CD4-positive, alpha-beta T cell treated with Interferon alpha-2 for 1 hour (primary cell): ENCODE measurements at places on chromosomes 1 and 21.

DNA sequence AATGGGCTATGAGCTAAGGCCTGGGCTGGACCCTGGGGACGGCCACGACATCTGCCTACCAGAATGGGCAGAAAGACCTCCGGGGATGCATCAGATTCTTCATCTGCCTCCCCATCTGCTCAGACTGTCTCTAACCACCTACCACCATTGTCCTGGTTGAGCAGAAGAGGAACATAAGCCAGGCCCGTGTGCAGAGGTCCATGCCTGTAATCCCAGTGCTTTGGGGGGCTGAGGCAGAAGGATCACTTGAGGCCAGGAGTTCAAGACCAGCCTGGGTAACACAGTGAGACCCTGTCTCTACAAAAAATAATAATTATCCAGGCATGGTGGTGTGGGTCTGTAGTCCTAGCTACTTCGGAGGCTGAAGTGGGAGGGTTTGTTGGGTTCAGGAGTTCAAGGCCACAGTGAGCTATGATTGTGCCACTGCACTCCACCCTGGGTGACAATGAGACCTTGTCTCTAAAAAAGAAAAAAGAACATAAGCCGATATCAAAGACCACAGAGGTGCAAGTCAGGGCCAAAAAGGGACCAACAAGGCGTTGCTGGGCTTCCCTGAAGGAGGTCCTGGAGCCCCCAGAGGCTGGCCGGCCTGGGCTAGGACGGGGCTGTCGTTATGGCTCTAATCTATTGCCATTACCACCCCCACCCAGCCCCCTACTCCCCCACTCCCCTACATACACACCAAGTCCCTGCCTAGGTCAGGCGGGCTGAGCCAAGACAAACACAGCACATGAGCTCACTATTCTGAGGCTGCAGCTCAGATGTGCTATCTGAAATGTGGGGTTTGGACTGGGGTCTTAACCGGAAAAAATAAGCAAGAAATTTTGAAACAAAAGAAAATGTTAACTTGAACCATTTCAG is 239.2 kb upstream of the RAB4A start:
- no peak for DNase-seq

GRCh38 chr1:225915538-225915991 is 8.5 kb downstream of the PYCR2 start:
- DNase-seq, result no peak

DNA sequence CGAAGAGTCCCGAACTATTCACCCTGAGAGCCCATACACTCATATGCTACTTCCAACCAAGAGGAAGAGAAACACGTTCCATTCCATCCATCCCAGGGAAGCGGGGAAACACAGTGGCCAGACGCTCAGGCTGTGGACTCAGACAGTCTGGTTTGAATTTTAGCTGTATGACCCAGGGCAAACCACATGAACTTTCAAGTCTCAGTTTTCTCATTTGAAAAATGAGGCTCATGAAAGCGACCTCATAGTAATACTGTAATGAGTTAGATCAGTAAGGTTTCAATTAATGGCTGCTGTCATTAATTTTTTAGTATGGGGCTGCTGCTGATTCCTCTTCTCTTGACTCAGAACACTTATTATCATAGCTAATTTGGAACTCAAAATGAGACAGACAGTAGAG is 1.5 kb downstream of the FCRL4 start:
- DNase-seq, result no peak

DNA sequence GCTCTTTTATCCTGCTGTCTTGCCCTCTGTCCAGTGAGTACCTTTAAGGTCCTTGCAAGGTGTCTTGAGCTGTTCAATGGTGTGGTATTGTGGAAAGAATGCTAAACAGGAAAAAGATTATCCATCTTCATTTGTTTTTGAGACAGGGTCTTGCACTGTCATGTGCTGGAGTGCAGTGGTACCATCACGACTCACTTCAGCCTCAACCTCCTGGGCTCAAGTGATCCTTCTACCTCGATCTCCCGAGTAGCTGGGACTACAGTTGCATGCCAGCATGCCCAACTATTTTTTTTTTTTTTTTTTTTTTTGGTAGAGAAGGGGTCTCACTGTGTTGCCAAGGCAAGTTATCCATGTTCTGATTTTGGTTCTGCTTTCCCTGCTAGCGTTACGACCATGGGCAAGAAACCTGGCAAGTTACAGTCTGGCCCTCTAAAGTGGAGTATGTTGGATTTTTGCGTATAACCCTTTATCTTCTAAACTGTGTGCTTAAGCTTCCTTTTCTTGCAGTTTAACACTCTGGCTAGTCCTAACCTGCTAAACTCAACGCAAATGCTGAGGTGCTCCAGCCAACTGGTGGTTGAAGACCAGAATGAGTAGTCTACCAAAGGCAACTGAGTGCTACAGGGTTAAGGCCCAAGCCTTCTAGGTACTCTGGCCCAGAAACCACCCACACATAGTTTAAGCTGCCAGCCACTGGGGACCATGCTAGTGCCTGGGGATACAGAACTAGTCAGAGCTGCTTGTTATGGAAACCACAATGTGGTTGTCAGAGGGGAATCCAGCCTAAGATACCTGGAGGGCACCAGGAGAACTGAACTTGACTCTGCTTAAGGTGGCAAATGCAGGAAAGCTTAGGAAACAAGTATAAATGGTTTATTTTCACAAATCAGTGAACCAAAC is 7.9 kb downstream of the RPL11 start:
- DNase-seq, result no peak

DNA sequence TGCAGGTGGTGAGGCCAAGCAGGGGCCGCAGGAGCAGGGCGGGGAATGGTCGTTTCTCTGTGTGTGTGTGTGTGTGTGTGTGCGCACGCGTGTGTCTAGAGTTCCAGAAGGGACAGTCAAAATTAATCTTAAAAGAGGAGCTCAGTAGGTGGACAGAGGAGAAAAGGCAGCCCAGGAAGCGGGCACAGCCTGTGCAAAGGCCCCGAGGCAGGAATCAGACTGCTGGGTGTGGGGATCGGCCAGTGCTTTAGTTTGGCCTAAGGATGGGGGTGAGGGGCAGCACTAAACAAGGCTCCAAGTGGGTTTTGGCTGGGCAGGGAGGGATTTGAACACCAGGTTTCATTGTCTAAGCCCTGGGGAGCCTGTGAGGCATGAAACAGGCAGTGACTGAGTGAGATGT is 21.7 kb downstream of the EPHA8 start:
- DNase-seq, result no peak

GRCh38 chr1:66996018-66996682 is 57.8 kb downstream of the SLC35D1 start:
- DNase-seq, result peak; percentile 66

DNA sequence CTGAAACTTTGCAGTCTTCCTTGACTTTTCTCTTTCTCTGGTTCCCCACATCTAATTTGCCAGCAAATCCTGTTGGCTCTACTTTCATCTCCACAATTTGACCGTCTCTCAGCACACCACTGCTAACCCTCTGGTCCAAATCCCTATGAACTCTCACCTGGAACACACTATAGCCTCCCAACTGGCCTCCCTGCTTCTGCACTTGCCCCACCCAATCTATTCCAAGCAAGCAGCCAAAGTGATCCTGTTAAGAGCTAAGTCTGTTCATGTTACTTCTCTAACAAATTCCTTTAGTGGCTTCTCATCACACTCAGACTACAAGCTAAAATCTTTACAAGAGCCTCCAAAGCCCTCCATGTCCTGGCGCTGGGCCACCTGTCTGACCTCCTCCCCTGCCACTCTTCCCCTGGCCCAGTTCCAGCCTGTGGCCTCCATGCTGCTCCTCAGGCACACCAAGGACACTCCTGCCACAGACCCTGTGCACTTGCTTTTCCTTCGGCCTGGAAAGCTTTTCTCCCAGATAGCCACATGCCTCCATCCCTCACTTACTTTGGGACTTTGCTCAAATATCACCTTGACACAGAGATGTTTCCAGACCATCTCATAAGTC is 104.1 kb downstream of the DTL start:
- no peak for DNase-seq

- no peak for DNase-seq
These were observed 47.0 kb downstream of the SERINC2 start for GRCh38 chr1:31460027-31460426.

DNA sequence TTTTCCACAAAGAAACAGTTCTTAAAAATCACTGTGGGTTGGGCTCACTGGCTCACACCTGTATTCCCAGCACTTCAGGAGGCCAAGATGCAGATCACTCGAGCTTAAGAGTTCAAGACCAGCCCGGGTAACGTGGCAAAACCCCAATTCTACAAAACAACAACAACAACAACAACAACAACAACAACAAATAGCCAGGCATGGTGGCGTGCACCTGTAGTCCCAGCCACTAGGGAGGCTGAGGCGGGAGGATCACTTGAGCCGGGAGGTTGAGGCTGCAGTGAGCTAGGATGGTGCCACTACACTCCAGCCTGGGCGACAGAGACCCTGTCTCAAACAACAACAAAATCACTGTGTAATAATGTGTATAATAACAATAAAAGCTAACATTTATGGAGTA is 40.8 kb downstream of the CDCP2 start:
- DNase-seq, result no peak

DNA sequence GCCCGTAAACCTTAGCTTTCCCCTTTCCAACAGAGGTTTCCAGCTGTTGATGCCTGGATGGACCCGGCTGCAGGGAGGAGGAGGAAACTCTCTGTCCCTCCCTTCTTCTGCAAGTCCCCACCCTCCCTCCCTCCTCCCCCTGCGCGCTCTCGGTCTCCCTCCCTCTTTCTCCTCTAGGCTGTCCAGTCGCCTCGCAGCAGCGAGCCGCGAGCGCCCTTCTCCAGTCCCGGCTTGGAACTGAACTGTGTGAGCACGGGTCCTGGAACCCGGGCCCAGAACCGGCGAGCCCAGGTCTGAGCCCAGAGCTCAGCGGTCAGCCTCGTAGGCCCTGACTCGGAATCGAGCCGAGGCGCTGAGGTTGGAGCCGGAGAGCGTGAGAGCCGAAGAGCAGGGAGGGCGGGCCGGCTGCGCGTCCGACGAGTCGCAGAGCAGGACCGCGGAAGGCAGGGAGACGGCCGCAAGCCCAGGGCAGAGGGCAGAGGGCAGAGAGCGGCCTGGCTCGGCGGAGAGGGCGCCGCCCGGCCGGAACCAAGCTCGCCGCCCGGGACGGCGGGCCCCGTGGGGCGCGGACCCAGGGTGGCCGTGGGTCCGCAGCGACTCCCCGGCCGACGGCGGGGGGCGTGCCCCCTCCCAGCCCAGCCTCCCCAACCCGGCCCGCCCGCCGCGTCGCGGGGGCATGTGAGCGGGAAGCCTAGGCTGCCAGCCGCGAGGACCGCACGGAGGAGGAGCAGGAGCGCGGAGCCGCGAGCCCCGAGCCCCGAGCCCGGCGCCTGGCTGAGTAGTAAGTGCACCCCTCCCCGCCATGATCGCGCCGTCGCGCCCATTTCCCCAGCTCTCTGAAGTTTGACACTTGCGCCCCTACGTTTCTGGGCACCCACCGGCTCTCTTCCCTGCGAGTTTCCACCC is at the start of gene SOX13:
SOX13 (plus strand) TSS at position 185 of the 906 bp plus-strand sequence. CDS start 39,801 bp downstream, outside the sequence.
- DNase-seq, result peak; percentile 16

- DNase-seq, result no peak
These were observed 301.1 kb upstream of the DPYD start for GRCh38 chr1:98221923-98222322.

GRCh38 chr1:95117207-95118066 is at the start of gene TLCD4:
Gene TLCD4 (plus strand): TSS chr1:95117355. CDS start chr1:95143902, 26,547 bp downstream.
- peak; percentile 31 for DNase-seq

DNA sequence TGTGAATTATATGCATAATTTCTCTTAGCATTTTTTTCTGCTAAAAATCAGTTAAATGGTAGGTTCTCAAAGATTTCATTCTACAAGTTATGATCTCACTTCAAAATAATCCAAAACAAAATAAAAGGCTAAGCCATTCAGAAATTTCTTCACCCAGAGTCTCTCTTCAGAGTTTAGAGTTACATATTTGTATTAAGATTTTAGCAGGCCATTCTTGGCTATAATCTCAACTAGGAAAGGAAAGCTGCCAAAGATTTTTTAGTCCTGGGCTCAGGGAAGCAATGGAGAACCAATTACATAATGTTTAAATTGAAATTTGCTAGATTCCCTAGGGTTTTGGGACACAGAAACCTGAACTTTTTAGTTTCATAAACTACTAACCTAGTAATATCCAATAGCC is 245.0 kb downstream of the USH2A start:
- no peak for DNase-seq

DNA sequence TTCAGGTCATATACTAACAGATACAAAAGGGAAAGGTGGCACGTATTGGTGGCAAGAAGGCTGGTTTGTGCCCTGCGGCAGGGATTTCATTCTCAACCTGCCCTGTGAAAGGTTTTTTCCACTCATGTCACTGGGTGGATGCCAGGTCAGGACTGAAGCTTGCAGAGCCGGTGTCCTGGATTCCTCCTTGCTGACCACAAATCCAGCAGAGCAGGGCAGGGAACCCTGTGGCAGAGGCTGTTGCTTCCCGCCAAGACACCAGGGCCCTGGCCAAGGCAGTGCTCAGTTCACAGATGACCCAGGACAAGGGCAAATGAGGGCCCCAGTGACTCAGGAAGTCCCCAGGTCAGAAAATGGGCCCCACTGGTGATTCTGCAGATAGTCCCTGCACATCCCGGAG is 16.4 kb downstream of the BSND start:
- no peak for DNase-seq

- DNase-seq, result no peak
These were observed 35.0 kb downstream of the ACP6 start for GRCh38 chr1:147635342-147635741.

- DNase-seq, result no peak
These were observed 574.8 kb upstream of the ZRANB2 start for GRCh38 chr1:71655604-71656003.

DNA sequence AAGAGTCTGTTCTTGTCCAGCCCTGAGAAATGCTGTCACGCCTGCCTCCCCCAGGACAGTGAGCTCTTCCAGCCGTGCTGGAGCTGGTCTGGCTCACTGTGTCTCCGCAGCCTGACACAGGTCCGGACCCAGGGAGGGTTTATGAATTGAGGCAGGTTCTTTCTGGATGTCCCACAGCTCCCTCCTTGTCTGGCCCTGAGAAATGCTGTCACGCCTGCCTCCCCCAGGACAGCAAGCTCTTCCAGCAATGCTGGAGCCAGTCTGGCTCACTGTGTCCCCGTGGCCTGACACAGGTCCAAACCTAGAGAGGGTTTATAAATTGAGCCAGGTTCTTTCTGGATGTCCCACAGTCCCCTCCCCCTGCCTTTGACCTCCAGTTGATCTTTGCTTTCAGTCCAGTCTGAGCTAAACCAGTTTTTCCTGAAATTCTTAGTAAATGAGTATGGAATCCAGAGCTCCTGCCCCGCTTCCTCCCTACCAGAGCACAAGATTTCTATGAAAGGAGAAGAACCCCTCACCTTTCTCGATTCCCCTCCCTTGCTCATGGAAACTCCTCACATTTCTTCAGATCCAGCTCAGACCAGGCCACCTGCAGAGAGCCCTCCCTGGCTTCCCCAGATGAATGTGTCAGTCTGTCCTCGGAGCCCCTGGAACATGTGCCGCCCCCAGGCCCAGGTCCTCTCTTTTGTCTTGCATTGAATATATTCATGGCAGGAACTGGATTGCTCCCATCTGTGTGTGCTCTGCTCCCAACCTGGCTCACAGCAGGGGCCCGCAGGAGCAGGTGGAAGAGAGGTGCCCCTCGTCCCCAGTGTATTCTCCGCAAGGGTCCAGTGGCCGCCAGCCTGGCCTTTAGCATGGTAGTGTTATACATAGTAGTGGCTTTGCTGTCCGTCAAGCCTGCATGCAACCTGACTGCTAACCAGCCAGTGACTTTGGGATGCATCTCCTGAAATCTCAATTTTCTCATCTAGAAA is 116.3 kb downstream of the EPHB2 start:
- no peak for DNase-seq

- no peak for DNase-seq
These were observed 18.0 kb downstream of the PODN start for GRCh38 chr1:53080041-53080440.

- peak; percentile 82 for DNase-seq
These were observed 5.5 kb upstream of the GBP6 start for GRCh38 chr1:89358287-89358893.
